ENCODE measurements at places on chromosomes 5 and 9. TPM values are rescaled to one million over a fixed set of nuclear protein-coding genes. Genes with fewer than 3 reads are reported as not detected.

Gene TNFSF8
- 11.6 TPM for total RNA-seq

Gene PCDHB14
- total RNA-seq: 1.1 TPM

Gene CDKN2B-AS1
- total RNA-seq: 80.0 TPM

Gene FOXI1
- total RNA-seq: not detected

DNA sequence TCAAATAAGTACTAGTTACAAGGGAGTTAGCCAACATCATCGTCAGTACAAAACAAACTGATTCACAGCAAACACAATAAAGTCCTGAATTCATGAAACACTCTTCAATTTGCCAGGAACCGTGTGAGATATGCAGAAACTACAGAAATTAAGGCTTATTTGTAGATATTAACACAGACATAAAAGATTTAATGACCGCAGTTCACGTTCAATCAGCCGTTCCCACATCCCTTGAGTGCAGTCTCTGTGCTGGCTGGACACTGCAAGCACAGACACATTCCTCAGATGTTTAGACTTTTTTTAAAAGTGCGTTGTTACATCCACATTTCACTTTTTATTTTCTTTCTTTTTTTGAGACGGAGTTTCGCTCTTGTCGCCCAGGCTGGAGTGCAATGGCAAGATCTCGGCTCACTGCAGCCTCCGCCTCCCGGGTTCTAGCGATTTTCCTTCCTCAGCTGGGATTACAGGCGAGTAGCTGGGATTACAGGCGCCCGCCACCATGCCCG lies 566 bp upstream of the CEP78 start:
- no peak for DNase-seq
- H3K4me3 ChIP-seq: peak overlapping the region; percentile 91
- H3K27me3 ChIP-seq: no peaks in the 10 kb centered on the region
- no peaks in the 10 kb centered on the region for H3K36me3 ChIP-seq

GRCh38 chr9:18942801-18943200 lies 90.2 kb downstream of the SAXO1 start:
- no peak overlapping the region for H3K4me3 ChIP-seq
- DNase-seq: no peak
- H3K4me1 ChIP-seq: no peaks in the 10 kb centered on the region
- H3K27me3 ChIP-seq: no peaks in the 10 kb centered on the region
- H3K36me3 ChIP-seq: no peaks in the 10 kb centered on the region

- DNase-seq: no peak
- no peaks in the 10 kb centered on the region for H3K27me3 ChIP-seq
- H3K4me3 ChIP-seq: no peak overlapping the region
- H3K27ac ChIP-seq: no peak overlapping the region
- no peaks in the 10 kb centered on the region for H3K4me1 ChIP-seq
Measured at GRCh38 chr5:92927291-92927778, 653.7 kb downstream of the NR2F1-AS1 start.

- H3K4me3 ChIP-seq: no peak overlapping the region
- no peak overlapping the region for H3K27ac ChIP-seq
- H3K27me3 ChIP-seq: no peaks in the 10 kb centered on the region
- no peaks in the 10 kb centered on the region for H3K36me3 ChIP-seq
- peaks cover 21% of the 10 kb centered on the region for H3K4me1 ChIP-seq
Measured at GRCh38 chr5:142110988-142111687, 2.6 kb downstream of the NDFIP1 start.

DNA sequence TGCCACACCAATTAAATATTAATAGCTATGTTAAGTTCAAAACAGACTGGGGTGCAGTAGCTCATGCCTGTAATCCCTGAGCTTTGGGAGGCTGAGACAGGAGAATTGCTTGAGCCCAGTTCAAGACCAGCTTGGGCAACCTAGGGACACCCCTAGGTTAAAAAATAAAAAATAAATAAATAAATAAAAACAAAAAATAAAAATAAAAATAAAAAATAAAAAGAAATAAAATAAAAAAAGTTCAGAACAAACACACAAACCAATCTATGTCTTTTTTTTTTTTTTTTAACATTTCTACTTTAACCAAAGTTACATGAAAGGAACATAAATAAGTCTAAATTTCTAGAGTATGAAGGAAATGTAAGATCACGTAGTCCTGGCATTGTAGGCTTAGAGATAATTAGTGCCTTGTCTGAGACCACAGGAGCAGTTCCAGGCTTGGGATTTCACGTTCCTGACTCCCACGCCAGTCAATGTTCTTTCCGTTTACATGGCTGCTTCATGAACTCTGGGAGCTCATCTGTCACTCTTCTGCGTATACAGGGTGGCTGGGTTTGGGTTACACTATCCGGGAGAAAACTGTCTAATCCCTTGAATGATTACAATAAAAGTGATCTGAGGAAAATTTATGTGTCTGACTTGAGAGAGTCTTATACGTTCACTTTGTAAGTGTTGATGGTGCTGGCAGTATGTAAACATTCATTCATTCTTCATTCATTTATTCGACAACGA lies 85.2 kb downstream of the KIAA1958 start:
- H3K27ac ChIP-seq: no peak overlapping the region
- no peaks in the 10 kb centered on the region for H3K27me3 ChIP-seq
- no peak overlapping the region for H3K4me3 ChIP-seq
- no peak for DNase-seq
- no peaks in the 10 kb centered on the region for H3K36me3 ChIP-seq

- no peaks in the 10 kb centered on the region for H3K36me3 ChIP-seq
- no peaks in the 10 kb centered on the region for H3K4me1 ChIP-seq
- DNase-seq: no peak
- no peak overlapping the region for H3K4me3 ChIP-seq
Measured at GRCh38 chr9:126000731-126001580, 253.8 kb downstream of the PBX3 start.

- H3K27ac ChIP-seq: no peak overlapping the region
- no peak overlapping the region for H3K4me3 ChIP-seq
- no peaks in the 10 kb centered on the region for H3K4me1 ChIP-seq
- no peaks in the 10 kb centered on the region for H3K36me3 ChIP-seq
- no peaks in the 10 kb centered on the region for H3K27me3 ChIP-seq
Measured at GRCh38 chr5:64634997-64635686, 55.2 kb upstream of the SHISAL2B start.

- no peak overlapping the region for H3K4me3 ChIP-seq
- peak; percentile 61 for DNase-seq
- H3K27me3 ChIP-seq: no peaks in the 10 kb centered on the region
- H3K36me3 ChIP-seq: no peaks in the 10 kb centered on the region
Measured at GRCh38 chr5:36723912-36724311, 117.5 kb downstream of the SLC1A3 start.

- peaks cover 20% of the 10 kb centered on the region for H3K4me1 ChIP-seq
- peak overlapping the region; percentile 93 for H3K27ac ChIP-seq
- H3K36me3 ChIP-seq: no peaks in the 10 kb centered on the region
- peak; percentile 45 for DNase-seq
- no peaks in the 10 kb centered on the region for H3K27me3 ChIP-seq
Measured at GRCh38 chr5:1526190-1526631, 2.5 kb upstream of the LPCAT1 start.

- no peaks in the 10 kb centered on the region for H3K27me3 ChIP-seq
- no peak overlapping the region for H3K4me3 ChIP-seq
- no peaks in the 10 kb centered on the region for H3K4me1 ChIP-seq
- DNase-seq: no peak
- H3K36me3 ChIP-seq: no peaks in the 10 kb centered on the region
- H3K27ac ChIP-seq: no peak overlapping the region
Measured at GRCh38 chr9:86997156-86997555, 49.9 kb upstream of the GAS1 start.

GRCh38 chr9:21968331-21969010 lies 25.7 kb downstream of the CDKN2A start:
- H3K36me3 ChIP-seq: no peaks in the 10 kb centered on the region
- peak; percentile 57 for DNase-seq
- no peak overlapping the region for H3K27ac ChIP-seq
- H3K4me3 ChIP-seq: no peak overlapping the region
- H3K27me3 ChIP-seq: peaks cover 70% of the 10 kb centered on the region
- peaks cover 11% of the 10 kb centered on the region for H3K4me1 ChIP-seq

GRCh38 chr5:59543821-59544442 lies 349.6 kb downstream of the PDE4D start:
- no peak overlapping the region for H3K27ac ChIP-seq
- no peak for DNase-seq
- no peaks in the 10 kb centered on the region for H3K27me3 ChIP-seq
- H3K4me3 ChIP-seq: no peak overlapping the region

- H3K4me1 ChIP-seq: no peaks in the 10 kb centered on the region
- no peak overlapping the region for H3K27ac ChIP-seq
- no peak overlapping the region for H3K4me3 ChIP-seq
- no peaks in the 10 kb centered on the region for H3K27me3 ChIP-seq
Measured at GRCh38 chr5:51582871-51583394, 199.7 kb downstream of the ISL1 start.

- H3K27me3 ChIP-seq: no peaks in the 10 kb centered on the region
- no peaks in the 10 kb centered on the region for H3K36me3 ChIP-seq
- DNase-seq: no peak
- no peak overlapping the region for H3K27ac ChIP-seq
Measured at GRCh38 chr5:180301253-180301652, 9.4 kb upstream of the MAPK9 start.

DNA sequence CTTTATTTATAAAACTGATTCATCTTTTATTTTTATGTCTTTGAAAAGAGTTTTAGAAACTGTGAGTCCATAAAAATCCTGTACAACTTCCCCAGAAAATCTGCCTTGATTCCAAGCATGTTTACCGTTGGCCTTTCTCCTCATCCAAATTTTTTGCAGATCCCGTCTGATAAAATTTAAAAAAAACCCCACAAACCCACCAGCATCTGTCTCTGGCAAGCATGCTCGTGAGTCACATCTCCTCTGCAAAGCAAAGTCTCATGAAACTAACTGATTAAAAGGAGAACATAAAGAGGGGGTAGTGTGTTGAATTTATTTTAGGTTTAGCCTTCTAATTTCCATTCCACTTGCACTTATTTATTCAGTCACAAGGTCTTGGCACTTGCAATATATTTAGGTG lies 109.4 kb downstream of the MAT2B start:
- no peaks in the 10 kb centered on the region for H3K27me3 ChIP-seq
- H3K27ac ChIP-seq: no peak overlapping the region
- DNase-seq: no peak

DNA sequence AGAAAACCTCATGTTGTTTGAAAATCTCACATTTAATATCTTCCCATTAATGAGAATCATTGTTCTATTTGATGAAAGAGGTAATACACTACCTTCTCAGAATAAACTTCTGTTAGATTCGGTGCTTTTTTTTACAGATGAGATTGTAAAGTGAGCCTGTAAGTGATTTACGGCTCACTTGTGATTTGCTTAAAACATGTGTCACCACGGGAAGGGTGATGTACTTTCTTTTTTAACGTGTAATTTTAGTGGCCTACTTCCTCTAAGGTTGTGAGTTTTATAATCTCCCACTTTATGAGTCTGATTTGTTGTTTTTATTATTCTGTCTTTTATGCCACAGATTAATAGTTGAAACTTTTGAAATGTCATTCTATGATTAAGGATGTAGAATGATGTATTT lies 15.9 kb downstream of the ANXA1 start:
- no peak for DNase-seq
- no peak overlapping the region for H3K27ac ChIP-seq
- no peak overlapping the region for H3K4me3 ChIP-seq
- H3K27me3 ChIP-seq: no peaks in the 10 kb centered on the region
- H3K36me3 ChIP-seq: peaks cover 38% of the 10 kb centered on the region

Data from Peyer's patch (tissue), 4 donors.